ENCODE measurements at places on chromosomes 5 and 9.

DNA sequence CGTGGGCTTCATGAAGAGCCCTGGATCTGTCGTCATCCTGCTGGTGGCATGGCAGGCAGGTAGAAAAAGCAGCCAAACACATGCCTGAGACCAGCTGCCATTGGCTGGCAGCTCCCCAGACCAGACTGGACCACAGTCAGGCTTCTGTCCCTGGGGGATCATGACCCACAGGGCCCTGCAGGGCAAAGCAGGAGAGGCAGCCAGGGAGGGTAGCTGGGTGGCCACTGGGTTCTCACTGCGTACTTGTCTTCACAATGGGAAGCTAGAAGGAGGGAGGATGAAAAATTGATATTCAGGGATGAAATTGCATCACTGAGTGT lies 67.8 kb upstream of the GARNL3 start:
- DNase-seq, result no peak

DNA sequence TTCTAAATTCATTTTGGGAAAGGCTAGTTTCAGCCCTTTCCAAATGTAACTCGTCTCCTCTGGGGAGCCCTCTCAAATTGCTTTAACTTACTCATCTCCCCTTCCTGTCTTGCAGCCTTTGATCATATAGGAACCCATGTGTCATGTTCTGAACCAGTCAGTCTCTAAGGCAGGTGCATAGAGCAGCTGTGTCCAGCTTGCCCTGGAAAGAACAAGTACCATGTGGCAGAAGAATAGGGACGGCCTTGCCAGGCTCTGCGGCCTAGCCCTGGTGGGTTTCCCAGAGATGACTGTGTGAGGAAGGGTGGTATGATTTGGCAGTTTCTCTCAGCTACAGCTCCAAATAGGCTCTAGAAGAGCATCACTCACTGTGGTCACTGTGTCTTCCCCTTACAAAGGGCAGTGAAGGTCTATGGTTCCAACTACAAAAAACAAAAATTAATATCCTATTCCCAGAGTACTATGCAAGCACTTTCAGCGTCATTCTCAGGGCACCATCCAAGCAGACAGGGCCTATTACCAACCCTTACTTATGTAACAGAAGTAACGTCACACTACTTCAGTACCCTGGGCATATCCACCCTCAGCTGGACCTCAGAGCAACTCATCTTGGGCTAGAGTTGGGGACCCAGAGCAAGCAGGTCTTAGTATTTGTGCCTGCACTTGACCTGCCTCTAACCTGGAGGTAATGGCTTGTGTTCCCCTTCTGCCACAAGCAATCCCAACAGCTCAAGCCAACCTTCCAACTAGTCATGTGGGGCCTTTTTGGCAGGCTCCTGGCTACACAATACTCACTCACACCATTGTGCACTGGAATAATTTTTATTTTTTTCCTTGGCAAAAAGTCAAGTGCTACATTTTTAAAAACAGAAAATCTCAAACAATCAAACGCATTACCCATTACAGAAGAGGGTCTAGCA lies 37.2 kb upstream of the UBAP2 start:
- DNase-seq, result no peak

DNA sequence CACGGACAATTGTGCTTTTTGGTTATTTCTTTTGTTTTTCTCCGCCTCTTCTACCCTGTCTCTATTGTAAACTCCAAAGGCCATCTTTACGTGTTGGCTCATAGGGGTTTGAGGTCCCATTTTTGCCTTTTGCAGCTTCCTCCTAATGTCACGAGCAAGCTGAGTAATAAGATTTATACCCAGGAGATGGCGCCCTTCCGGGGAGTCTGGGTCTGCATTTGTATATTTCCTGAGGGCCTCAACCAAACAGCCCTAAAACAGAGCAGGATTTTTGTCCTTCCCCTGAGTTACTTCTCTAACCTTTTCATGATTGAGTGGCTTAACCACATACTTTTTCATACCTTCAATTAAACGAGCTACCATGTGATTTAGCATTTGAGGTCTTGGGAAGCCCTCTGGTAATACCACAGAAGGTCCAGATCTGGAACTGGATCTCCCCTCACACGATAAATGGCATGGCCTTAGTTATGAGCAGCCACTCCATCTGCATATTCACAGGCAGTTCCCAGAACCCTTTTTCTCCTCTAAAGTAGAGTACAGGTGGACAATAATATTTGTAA lies 11.2 kb upstream of the CFAP95 start:
- no peak for DNase-seq

DNA sequence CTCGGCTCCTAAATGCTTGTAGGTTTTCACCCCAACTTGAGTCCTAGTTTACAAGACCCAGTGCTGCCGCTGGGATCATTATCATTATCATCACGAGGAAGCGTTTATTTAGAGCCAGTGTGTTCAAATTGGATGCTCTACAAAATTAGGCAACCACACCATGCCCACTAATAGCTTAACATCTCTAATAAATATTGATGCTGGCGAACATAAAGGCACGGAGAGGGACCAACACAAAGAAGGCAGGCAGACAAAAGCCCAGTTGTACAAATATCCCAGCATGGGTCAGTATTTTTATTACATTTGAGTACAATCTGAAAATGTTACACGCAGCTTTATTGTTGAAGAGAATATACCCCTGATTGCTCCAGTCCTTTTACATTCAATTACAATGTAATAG lies 4.7 kb downstream of the CFAP77 start:
- no peak for DNase-seq

- DNase-seq, result no peak
Measured at GRCh38 chr5:40797273-40798011, 732 bp downstream of the PRKAA1 start.
